ENCODE measurements at places on chromosomes 16 and 17. TPM values are rescaled to one million over a fixed set of nuclear protein-coding genes. Genes with fewer than 3 reads are reported as not detected.

DNA sequence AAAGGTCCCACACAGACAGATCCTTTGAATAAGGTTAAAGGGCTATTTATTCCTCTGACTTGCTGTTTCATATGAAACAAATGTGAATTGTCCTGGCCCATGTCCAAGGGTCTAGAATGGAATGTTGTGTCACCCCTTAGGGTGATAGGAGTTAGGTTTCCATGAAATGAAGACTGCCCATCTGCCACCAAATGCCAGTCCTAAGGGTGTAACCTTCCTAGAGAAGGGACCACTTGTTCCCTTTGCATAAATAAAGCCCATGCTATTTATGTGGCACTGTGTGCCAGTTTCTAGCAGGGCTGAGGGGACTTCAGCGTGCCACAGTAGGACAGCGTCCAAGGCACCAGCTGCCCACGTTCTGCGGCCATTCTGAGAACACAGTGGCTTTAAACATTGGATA lies 171.3 kb downstream of the ABCA8 start:
- DNase-seq: no peak

DNA sequence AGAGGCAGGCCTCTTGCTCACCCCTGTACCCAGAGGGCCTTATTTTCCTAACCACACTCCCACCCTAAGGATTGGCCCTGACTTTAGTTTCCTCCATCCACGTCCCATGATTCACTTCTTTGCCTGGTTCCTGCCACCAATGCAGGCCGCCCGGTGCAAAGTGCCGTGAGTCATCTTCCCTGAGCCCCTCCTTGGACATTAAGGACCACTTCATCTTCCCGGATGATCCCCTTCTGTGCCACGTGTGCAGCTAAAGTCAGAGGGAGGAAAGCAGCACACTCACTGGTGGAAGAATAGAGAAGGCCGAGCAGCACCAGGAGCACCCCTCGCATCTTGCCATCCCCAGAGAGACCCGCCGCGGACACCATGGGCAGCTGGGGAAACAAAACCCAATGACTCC lies 1.4 kb downstream of the PRSS54 start:
- no peak for DNase-seq

- no peak for DNase-seq
Observed at GRCh38 chr16:83967091-83967490, 953 bp upstream of the NECAB2 start.

GRCh38 chr17:50763716-50764475 lies 3.4 kb downstream of the ANKRD40CL start:
- DNase-seq: no peak

GRCh38 chr17:1503699-1504098 lies 11.2 kb upstream of the MYO1C start:
- DNase-seq: no peak

- DNase-seq: no peak
Observed at GRCh38 chr17:29613856-29614255, 8.9 kb downstream of the CORO6 start.

DNA sequence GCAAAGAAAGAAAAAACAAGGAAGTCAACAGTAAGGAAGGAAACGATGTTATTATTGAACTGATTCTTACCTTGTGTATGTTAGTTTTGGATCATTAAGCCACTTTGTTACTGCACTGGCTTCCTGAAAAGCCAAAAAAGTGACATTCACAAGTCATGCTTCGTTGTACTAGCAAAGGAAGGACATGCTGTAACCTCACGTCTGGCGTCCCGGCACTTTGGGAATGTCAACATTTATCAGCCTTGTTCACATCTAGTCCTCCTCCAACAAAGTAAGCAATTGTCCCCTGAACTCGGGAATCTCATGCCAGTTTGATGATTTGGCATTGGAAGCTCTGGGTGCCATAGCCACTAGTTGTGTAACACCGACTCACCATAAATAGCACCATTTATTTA lies 731 bp upstream of the MKS1 start:
- no peak for DNase-seq

GRCh38 chr17:47789611-47790561 lies 31.7 kb downstream of the OSBPL7 start:
- no peak for DNase-seq

- DNase-seq: no peak
Observed at GRCh38 chr17:41943492-41943891, 13.1 kb downstream of the ODAD4 start.

DNA sequence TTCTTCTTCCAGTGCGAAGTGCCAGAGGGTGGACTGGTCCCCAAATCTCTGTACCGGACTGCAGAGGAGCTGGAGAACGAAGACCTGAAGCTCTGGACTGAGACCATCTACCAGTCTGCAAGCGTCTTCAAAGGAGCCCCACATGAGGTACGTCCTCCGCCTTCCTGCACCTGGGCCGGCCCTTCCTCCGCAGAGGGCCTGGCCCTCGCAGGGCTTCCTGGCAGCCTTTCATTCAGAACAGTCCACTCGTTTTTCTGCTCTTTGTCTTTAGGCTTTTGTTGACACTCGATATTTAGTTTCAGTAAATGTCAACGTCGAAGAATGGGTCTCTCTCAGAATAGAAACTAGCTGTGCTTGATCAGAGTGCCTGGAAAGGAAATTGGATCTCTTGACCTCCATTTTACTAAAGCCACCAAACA lies 68.6 kb downstream of the SEC14L1 start:
- no peak for DNase-seq

DNA sequence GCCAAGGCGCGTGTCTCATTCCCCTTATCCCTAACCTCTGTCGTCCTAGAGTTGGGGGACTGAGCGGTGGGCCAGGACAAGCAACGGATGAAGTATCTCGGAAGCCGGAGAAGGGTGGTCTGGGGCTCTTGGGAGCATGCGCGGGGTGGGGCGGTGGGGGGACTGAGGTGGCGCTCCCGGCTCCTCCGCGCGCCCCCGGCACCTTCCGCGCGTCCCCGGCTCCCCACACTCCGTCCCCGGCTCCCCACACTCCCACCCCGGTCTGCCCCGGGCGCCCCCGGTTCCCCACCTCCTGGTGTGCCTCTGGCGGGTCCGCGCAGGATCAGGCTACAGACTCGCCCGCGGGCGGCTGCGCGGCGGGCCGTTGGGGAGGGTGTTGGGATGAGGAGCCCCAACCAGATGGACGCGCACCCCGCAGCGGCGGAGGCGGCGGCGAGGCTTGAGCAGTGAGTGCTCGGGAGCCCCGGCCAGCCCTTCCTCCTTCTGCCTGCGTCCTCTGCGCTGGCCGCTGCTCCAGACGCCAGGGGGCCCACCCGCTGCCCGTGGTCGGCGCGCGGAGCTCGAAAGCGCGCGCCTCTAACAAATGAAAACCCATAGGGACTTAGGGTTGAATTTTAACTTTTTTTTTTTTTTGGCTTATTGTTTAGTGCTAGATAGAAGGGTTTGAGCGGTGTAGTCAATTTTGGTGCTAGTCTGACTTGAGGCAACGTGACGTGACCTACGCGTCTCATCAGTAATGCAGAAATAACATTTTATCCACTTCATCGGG lies 5.6 kb upstream of the CRYM start:
- DNase-seq: no peak

The FMNL1 gene
- total RNA-seq: 3.7 TPM

The RASL10B gene
- 2.4 TPM for total RNA-seq

The C16orf46 gene
- total RNA-seq: 0.55 TPM

The EVPL gene
- 0.62 TPM for total RNA-seq

The ALOX15B gene
- total RNA-seq: 2.0 TPM

The ADAM11 gene
- not detected for total RNA-seq

The HSD17B1 gene
- total RNA-seq: 0.99 TPM

All from right lobe of liver (tissue), 6 donors.